Activated CD8-positive, alpha-beta memory T cell treated with anti-CD3 and anti-CD28 coated beads, Interleukin-2, amount 50 U/mL, for 4 hours (primary cell): ENCODE measurements at places on chromosomes 6 and 20.

DNA sequence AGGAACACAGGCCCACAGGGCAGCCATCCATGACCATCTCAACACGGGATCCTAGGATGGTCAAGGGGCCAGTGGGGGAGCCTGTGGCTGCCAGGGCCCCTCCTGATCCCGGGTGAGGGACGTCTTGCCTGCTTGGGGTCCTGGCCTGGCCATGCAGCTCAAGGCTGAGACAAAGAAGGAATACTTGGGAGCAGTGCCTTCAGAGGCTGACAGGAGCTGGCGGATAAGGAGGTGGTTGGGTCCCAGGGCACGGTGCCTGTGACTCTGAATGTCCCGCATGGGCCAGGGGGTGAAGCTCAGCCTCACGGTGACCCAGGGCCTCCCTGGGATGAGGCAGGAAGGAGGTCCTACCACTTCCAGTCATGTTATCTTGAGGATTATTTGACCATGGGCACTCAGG lies 95.2 kb downstream of the SMOC2 start:
- no peak for DNase-seq

GRCh38 chr6:152261179-152261578 lies 376.0 kb downstream of the SYNE1 start:
- DNase-seq = no peak

GRCh38 chr20:35823937-35824336 lies 52.1 kb downstream of the PHF20 start:
- no peak for DNase-seq

GRCh38 chr6:35642471-35643161 lies 46.1 kb downstream of the FKBP5 start:
- DNase-seq = no peak

DNA sequence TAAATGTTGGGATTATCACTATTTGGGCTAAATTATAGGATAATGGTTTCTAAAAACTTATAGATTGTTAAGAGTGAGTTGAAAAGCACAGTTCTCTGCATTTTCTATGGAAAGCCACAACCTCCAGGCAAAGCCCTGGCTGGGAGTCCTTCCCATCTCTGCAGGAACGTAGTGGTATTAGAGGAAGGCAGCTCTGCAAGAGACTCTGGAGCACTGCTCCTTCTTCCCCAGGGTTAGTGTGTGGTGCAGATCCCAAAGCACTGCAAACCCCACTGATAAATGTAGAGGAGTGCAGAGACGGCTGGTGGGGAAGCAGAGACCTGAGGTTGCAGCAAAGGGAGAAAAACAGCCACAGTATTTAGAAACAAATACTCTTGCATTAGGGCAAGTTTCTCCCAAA lies 225.3 kb downstream of the TINAG start:
- DNase-seq = no peak

DNA sequence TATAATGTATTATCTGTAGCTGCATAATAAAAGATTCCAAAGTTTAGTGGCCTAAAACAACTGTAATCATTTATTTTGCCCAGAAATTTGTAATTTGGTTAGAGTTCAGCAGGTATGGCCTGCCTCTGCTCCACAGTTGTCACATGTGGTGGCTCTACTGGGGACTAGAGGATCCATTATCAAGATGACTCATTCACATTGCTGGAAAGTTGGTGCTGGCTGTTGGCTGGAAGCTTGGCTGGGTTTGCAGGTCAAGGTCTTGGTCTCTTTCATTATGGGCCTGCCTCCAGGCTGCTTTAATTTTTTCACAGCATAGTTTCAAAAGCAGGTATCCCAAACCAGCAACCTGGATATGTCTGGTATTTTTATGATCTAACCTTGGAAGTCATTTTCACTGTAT lies 17.6 kb downstream of the TRDN start:
- no peak for DNase-seq

GRCh38 chr20:24770628-24771541 lies 178.2 kb upstream of the CST7 start:
- no peak for DNase-seq

- DNase-seq = no peak
These were observed 1.7 kb downstream of the ZUP1 start for GRCh38 chr6:116666869-116667268.

DNA sequence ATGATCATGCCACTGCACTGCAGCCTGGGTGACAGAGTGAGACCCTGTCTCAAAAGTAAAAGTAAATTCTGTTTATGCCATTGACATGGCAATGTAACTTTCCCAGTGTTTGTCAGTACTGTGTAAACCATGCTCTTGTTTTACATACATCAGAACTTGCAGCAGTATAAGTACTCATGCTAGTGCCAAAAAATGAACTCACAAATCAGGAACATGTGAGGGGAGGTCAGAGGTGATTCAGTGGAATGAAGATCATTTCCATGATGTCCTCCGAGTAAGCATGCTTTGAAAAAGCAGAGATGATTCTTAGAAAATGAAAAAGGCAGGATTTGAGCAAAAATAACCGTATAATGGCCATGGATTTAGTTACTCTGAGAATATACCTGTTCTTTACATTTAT lies 81.9 kb downstream of the ANKS1A start:
- DNase-seq = no peak

- DNase-seq = no peak
These were observed 80.7 kb downstream of the TFAP2B start for GRCh38 chr6:50899306-50899870.

GRCh38 chr6:129105035-129105434 lies 222.1 kb downstream of the LAMA2 start:
- no peak for DNase-seq

DNA sequence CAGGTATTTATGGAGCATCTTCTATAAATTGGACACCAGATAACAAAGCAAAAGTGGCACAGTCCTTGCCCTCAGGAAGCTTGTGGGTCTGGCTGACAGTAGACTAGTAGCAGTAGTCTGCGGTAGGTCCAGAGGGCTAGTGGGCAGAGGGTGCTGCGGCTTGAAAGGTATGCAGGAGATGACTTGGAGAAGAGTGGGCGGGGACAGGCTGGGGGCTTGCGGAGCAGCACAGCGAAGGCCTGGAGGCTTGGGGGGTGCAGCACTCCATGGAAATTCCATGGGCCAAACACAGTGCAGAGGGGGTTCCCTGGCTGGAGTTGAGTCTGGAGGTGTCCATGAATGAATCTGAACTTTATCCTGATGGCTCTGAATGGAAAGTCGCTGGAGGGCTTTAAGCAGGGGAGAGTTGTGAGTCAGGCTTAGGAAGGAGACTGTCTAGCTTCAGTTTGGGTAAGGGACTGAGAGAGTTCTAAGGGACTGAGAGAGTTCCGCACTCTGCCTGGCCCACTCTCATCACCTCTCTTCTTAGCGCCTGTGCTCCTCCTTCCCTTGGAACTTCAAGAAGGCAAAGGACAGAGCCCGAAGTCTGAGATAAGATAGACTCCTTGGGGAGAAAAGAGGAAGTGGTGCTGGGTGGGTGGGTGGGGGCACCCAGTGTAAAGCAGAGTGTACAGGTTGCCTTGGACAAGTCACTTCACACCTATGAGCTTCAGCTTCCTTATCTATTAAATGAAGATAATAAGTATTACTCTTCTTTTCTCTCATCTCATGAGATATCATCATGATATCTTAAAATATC lies 8.8 kb downstream of the PKIG start:
- no peak for DNase-seq

GRCh38 chr6:165227644-165228329 lies 81.6 kb downstream of the C6orf118 start:
- DNase-seq = no peak

- DNase-seq = no peak
These were observed 111.0 kb downstream of the EDN1 start for GRCh38 chr6:12401200-12401599.

DNA sequence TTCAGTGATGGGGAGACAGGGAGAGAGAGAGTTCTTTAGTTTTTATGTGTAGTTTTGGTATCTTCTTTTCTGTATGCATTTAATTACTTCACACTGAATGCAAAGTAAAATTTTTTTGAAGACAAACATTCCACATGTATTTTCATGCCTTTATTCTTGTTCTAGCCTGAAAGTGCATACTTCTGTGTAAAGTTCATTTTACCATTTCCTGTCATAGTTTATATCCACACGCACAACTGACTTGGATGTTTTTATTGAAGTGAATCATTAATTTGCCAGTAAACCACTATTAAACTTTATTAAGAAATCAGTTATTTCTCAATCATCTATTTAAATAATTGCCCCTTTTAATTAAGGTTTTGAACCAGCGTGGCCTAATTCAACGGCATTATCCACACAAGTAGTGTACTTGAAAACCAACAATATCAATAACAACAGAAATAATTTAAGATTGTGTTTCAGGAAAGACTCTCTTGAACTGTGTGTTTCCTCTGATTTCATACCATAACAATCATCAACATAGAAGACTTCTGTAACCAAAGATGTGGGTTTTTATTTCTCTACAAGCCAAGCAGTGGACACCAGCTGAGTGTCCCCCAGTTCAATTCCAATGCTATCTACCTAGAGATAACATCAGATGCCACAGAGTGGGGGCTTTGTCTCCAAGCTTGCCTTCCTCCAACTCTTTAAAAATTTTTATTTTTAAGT lies 512.7 kb upstream of the JAG1 start:
- no peak for DNase-seq

- DNase-seq = no peak
These were observed 25.0 kb downstream of the ULBP1 start for GRCh38 chr6:149988550-149989346.

DNA sequence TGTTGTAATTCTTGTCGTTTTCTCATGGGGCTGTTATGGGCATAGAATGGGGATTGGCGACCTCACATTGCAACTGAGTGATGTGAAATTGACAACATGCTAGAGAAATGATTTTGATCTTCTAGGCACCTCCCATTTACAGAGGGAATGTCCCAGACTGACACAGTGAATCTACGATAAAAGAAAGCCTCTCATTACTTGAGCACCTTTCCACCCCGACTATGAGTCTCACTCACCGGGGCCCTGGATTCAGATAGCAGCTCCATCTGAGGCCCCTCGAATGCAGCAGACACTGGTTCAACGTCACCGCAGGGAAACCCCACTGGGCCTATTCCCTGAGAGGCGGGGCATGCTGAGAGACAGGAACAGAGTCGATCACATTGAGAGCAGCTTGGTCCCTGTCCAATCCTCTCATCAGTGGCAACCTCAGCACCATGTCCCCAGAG lies 49.1 kb downstream of the NFATC2 start:
- no peak for DNase-seq

GRCh38 chr20:38085026-38085425 lies 51.5 kb downstream of the RPRD1B start:
- DNase-seq = no peak

DNA sequence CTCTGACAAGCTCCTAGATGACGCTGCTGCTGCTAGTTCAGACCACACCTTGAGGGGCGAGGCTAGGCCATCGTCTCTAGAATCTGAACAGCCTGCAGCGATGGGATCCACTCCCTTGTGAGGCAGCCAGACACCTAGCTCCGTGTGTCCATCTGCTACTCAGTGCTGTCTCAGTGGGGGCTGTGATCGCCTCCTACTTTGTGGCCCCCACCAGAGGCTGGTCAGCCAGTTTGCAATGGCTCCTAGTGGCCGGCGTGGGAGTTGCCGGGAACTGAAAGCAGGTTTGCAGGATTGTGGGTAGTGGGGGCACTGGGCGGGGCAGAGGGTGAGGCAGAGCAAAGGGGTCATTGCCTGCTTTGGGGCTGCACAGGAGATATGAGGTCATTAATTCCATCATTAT lies 2.8 kb downstream of the CCN5 start:
- DNase-seq = no peak

GRCh38 chr6:33112148-33112547 lies 36.4 kb downstream of the HLA-DPB1 start:
- DNase-seq = no peak

GRCh38 chr6:145866456-145867396 lies 52.1 kb upstream of the FBXO30 start:
- DNase-seq = no peak

DNA sequence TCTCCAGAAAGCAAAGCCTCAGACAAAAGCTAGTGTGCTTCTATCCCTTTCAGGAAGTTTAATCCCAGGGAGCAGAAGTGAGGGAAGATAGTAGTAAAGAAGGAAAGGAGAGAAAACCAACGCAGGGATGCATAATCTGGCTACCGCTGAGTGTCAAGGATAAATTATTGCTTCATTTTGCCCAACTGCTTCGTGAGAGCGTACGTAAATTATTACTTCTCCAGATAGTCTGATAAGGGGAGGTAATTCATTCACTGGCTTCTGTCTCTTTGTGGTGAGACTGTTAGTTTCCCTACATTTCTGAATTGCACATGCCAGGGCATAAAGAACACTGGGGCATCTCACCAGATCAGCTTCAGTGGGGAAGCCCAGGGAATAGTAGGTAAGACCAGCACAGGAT lies 539.7 kb downstream of the PHF3 start:
- no peak for DNase-seq

- DNase-seq = no peak
These were observed 32.4 kb upstream of the PBOV1 start for GRCh38 chr6:138250513-138251247.

GRCh38 chr20:2708665-2709064 lies 16.1 kb downstream of the EBF4 start:
- no peak for DNase-seq

DNA sequence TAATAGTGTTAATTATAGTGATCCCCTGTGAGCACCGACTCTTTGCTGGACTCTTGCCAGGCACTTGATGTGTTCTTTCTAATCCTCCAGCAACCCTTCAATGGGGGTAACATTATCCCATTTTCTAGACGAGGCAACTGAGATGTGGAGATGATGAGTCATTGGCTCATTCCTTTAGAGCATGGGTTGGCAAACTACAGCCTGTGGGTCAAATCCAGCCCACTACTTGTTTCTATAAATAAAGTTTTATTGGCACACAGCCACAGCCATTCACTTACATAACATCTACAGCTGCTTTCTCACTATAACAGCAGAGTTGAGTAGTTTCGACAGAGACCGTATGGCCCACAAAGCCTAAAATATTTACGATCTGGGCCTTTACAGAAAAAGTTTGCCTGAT lies 249.5 kb upstream of the KCNG1 start:
- no peak for DNase-seq

DNA sequence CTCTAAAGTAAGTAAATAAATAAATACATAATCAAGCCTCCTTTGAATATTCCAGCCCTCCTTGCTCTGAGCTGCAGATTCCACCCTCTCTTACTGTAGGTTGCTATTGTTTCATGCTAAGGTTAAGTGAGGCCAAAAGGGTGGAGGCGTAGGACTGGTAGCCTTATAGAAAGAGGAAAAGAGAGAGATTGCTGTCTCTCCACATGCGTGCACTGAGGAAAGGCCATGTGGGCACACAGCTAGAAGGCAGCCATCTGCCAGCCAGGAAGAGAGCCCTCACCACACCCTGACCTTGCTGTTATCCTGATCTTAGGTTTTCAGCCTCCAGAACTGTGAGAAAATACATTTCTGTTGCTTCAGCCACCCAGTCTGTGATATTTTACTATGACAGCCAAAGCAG lies 87.4 kb upstream of the SHLD1 start:
- DNase-seq = no peak
